ENCODE measurements at places on chromosomes 11 and 22.

- no peak for DNase-seq
Observed at GRCh38 chr11:15764326-15764725, 592.0 kb downstream of the SOX6 start.

GRCh38 chr11:122714004-122714403 is 58.5 kb downstream of the UBASH3B start:
- DNase-seq: no peak

DNA sequence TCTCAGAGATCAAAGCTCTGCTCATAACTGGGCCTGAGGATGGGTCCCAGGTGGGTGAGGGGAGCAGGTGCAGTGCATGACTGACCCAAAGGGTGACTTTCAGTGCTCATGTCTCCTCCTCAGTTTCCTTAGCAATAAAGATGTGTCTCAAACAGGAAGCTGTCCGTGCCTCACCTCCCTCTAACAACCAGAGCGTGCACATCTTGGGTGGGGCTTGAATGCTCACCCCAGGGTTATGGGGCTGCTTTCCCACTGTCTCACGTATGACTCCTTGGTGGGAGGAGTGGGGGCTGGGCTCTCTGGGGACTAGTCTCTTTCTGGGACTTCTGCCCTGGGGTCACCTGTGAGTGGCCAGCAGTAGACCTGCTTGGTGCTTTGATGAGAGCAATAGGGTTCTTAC is 53.9 kb upstream of the PHOX2A start:
- DNase-seq: no peak

- DNase-seq: no peak
Observed at GRCh38 chr11:45017329-45017728, 66.6 kb upstream of the TP53I11 start.

DNA sequence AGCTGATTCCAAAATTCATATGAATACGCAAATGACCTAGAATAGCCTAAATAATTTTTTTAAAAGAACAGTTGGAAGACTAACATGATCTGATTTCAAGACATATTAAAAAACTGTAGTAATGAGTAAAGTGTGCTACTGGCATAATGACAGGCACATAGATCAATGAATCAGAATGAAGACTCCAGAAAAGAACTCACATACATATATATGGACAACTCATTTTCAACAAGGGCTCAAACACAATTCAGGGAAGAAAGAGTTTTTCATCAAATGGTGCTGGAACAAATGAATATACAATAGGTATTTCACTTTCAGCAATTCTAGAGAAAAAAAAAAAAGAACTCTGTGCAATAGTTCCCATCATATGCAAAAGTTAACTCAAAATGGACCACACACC is 33.7 kb downstream of the BTBD10 start:
- DNase-seq: no peak

- DNase-seq: no peak
Observed at GRCh38 chr11:60792521-60792920, 7.4 kb downstream of the MS4A10 start.

DNA sequence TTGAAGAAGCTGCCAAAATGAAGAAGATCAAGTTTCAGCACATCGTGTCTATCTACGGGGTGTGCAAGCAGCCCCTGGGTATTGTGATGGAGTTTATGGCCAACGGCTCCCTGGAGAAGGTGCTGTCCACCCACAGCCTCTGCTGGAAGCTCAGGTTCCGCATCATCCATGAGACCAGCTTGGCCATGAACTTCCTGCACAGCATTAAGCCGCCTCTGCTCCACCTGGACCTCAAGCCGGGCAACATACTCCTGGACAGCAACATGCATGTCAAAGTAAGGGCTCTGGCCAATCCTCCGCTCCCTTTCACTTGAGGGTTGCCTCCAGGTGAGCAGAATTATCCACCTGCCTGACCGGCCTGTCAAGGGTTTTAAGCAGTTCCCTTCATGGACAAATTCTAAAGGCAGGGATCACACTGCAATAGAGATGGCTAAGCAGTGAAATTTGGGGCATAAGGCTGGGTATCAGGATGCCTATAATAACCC is 6.0 kb downstream of the ANKK1 start:
- no peak for DNase-seq

DNA sequence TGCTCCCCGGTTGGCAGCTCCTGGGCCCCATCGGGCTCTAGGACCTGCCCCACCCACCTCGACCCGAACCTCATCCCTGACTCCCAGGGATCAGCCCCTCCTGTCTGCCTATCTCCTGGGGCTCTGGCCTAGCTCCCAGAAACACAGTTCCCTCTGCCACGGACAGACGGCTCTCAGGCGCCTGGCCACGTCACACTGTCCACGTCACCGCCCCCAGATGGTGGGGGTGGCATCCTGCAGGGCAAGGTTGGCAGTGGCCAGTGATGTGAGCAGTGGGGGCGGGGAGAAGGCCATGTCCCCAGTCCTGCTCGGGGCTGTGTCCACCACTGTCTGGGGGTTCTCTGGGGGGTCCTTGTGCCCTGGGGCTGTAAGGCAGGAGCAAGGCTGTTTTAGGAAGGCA is 29.2 kb downstream of the SYT7 start:
- DNase-seq: no peak

DNA sequence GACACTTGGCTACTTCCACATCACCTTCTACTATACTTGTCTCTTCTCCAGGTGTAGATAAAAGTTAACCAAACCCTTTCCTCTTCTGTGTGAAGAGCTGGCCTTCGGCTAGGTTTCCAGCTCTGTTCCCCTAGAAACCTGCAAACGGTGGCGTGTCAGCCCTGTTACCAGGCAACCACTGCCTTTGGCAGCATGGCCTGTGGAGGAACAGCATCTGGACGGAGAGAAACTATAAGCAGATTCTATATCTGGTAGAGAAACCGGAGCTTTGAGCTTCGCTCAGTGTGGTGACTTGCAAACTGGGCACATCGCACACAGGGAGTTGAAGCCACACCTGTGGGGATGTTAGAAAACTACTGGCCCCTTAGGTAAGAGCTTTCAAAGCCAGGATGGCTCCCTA is 35.9 kb downstream of the ARAP1 start:
- no peak for DNase-seq

DNA sequence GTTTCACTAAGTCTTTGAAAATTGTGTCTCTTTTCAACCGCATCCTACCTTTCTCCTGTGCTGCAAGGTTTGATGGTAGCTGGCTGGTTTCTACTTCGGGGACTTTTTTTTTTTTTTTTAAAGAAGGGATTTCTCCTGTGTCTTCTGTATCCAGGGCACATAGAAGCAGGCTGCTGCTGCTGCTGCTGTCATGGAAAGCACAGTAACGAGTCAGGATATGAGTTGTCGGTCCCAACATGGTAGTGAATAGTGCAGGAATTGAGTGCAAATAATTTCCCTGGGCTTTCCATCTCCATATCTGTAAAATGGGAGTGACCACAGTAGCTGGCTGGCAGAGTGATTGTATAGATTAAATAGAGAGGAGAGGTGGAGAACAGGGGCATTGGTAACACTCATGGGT is 118.3 kb upstream of the NAV2 start:
- no peak for DNase-seq

GRCh38 chr11:91261513-91261912 is 963.1 kb upstream of the FAT3 start:
- no peak for DNase-seq

DNA sequence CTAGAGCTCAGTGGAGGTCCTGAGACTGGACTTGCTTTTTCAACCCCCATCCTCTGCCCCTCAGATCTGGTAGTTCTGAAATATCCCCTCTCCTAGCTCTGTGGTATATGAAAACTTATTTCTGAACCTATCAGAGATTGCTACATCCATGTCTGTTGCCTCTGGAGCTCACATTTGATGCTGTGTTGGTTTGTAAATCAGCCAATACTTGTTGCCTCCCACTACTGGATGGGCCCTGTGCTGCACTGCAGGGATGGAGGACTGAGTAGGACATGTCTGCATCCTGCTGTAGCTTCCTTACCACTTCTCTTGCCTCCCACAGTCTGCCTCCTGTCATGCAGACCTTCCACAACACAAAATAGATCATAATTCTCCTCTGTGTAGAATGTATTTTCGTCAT is 5.2 kb downstream of the OLFML1 start:
- no peak for DNase-seq

Measured in naive thymus-derived CD8-positive, alpha-beta T cell (primary cell).